ENCODE measurements at places on chromosomes 12 and 14.

DNA sequence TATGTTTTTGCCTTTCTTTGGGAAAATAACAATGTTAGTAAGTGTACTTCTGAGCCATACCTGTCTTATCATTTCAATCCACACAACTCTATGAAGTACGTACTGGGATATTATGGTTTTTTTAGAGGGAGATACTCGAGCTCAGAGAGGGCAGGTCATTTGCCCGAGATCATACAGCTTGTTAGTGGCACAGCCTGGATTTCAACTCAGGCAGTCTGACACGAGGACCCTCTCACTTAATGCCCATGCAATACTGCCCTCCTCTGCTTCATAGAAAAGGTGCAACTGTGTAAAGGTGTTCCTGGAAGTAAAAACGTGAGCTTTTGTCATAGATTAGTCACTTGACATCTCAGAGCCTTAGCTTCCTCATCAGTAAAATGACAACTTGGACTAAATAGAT lies 128.0 kb downstream of the NDUFA12 start:
- peaks cover 3% of the 10 kb centered on the region for H3K36me3 ChIP-seq
- H3K4me1 ChIP-seq = peaks cover 12% of the 10 kb centered on the region
- no peak overlapping the region for H3K27ac ChIP-seq
- H3K4me3 ChIP-seq = no peak overlapping the region
- DNase-seq = no peak
- H3K27me3 ChIP-seq = peaks cover 47% of the 10 kb centered on the region

- H3K27me3 ChIP-seq = peaks cover 4% of the 10 kb centered on the region
- H3K4me3 ChIP-seq = no peak overlapping the region
- H3K27ac ChIP-seq = no peak overlapping the region
- no peaks in the 10 kb centered on the region for H3K4me1 ChIP-seq
- no peaks in the 10 kb centered on the region for H3K36me3 ChIP-seq
- DNase-seq = no peak
These were observed 34.5 kb upstream of the PTPRB start for GRCh38 chr12:70671698-70672097.

GRCh38 chr12:124866883-124867400 lies 3.3 kb upstream of the SCARB1 start:
- DNase-seq = no peak
- H3K36me3 ChIP-seq = no peaks in the 10 kb centered on the region
- peaks cover 26% of the 10 kb centered on the region for H3K4me1 ChIP-seq
- H3K27ac ChIP-seq = no peak overlapping the region
- H3K4me3 ChIP-seq = no peak overlapping the region

- H3K36me3 ChIP-seq = no peaks in the 10 kb centered on the region
- H3K27ac ChIP-seq = no peak overlapping the region
- H3K4me1 ChIP-seq = no peaks in the 10 kb centered on the region
- no peak for DNase-seq
These were observed 43.9 kb upstream of the GNPNAT1 start for GRCh38 chr14:52835122-52835903.

- H3K27ac ChIP-seq = no peak overlapping the region
- no peaks in the 10 kb centered on the region for H3K36me3 ChIP-seq
- H3K27me3 ChIP-seq = no peaks in the 10 kb centered on the region
- DNase-seq = no peak
These were observed 64.5 kb downstream of the AACS start for GRCh38 chr12:125129591-125130255.

DNA sequence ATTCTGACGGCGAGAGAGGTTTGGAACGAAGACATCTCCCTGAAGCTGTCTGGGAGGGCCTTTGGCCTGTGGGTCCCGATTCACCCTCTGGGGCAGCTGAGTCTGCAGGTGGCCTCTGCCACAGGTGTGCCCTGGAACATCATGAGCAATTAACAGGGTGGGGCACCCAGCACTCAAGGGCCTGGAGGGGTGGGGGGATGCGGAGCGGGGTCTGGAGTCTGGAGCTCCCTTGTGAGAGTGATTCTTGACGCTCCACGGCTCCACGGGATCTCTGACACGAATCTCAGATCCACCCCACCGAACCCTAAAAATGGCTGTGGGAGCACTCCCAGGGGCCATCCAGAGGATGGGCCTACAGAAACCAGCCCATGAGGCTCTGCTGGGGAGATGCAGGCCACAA lies 8.3 kb downstream of the ITPK1 start:
- peak overlapping the region; percentile 51 for H3K27ac ChIP-seq
- H3K36me3 ChIP-seq = peaks cover 4% of the 10 kb centered on the region
- DNase-seq = no peak
- no peak overlapping the region for H3K4me3 ChIP-seq

DNA sequence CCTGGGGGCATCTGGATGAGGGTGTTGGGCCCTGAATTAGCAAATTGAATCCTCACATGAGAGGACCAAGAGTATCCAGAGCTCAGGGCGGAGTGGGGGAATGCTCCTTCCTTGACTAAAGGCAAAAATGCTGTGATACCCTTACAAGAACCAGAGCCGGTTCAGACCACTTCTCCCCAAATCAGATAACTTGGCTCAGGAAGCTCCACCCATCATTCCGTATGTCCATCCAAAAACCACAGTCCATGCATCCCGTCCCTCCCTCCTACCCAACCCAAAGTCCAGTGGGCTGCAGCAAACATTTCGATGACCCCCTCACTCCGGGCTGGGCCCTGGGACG lies 22.4 kb downstream of the DIO3 start:
- no peak overlapping the region for H3K4me3 ChIP-seq
- no peaks in the 10 kb centered on the region for H3K36me3 ChIP-seq
- H3K27me3 ChIP-seq = no peaks in the 10 kb centered on the region
- H3K27ac ChIP-seq = no peak overlapping the region

- H3K36me3 ChIP-seq = no peaks in the 10 kb centered on the region
- H3K27ac ChIP-seq = no peak overlapping the region
- H3K27me3 ChIP-seq = peaks cover 1% of the 10 kb centered on the region
- no peak overlapping the region for H3K4me3 ChIP-seq
- no peak for DNase-seq
- H3K4me1 ChIP-seq = no peaks in the 10 kb centered on the region
These were observed 37.7 kb downstream of the GYS2 start for GRCh38 chr12:21566907-21567394.

- H3K27ac ChIP-seq = no peak overlapping the region
- H3K4me3 ChIP-seq = no peak overlapping the region
- DNase-seq = no peak
- H3K36me3 ChIP-seq = no peaks in the 10 kb centered on the region
- no peaks in the 10 kb centered on the region for H3K4me1 ChIP-seq
These were observed 734.9 kb upstream of the USP15 start for GRCh38 chr12:61525331-61525730.

DNA sequence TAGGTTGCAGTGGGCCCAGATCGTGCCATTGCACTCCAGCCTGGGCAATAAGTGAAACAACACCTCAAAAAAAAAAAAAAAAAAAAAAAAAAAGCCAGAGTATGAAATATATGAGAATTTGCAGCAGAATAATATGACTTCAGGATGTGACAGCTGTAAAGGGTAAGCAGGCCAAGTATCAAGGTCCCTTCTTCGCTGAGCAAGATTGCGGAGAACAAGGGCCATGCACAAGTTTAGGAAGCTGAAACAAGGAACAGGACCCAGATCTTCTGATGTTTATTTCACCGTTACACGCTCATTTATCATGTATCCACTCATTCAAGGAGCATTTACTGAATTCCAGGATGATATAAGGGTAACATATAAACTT lies 659 bp upstream of the FOXJ2 start:
- peaks cover 55% of the 10 kb centered on the region for H3K4me1 ChIP-seq
- H3K36me3 ChIP-seq = peaks cover 13% of the 10 kb centered on the region
- H3K27me3 ChIP-seq = no peaks in the 10 kb centered on the region
- DNase-seq = no peak
- peak overlapping the region; percentile 84 for H3K27ac ChIP-seq

DNA sequence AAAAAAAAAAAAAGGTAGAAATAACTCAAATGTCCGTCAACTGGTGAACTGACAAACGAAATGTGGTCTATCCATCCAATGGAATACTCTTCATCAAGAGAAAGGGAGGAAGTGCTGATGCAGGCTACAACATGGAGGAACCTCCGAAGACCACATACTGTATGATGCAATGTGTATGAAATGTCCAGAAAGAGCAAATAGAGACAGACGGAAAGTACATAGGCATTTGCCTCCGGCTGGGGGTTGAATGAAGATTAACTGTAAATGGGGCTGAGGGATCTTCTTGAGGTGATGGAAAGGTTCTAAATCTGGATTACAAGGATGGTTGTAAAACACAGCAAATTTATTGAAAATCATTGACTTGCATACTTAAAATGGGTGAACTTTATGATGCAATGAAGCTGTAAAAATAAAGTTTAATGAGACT lies 35.4 kb downstream of the DLK1 start:
- no peaks in the 10 kb centered on the region for H3K36me3 ChIP-seq
- H3K4me3 ChIP-seq = no peak overlapping the region
- H3K27ac ChIP-seq = no peak overlapping the region
- H3K4me1 ChIP-seq = no peaks in the 10 kb centered on the region
- DNase-seq = no peak
- H3K27me3 ChIP-seq = peaks cover 11% of the 10 kb centered on the region

- no peak for DNase-seq
- no peak overlapping the region for H3K27ac ChIP-seq
- H3K36me3 ChIP-seq = no peaks in the 10 kb centered on the region
- H3K4me1 ChIP-seq = no peaks in the 10 kb centered on the region
These were observed 80.1 kb downstream of the ANO2 start for GRCh38 chr12:5864972-5865371.

- H3K4me3 ChIP-seq = peak overlapping the region; percentile 12
- peaks cover 15% of the 10 kb centered on the region for H3K36me3 ChIP-seq
- peak overlapping the region; percentile 90 for H3K27ac ChIP-seq
- H3K27me3 ChIP-seq = no peaks in the 10 kb centered on the region
- peak; percentile 73 for DNase-seq
These were observed 150.3 kb downstream of the TGFB3 start for GRCh38 chr14:75831455-75831854.

- H3K27ac ChIP-seq = peak overlapping the region; percentile 66
- peaks cover 3% of the 10 kb centered on the region for H3K36me3 ChIP-seq
- DNase-seq = no peak
- peaks cover 5% of the 10 kb centered on the region for H3K27me3 ChIP-seq
- H3K4me1 ChIP-seq = peaks cover 8% of the 10 kb centered on the region
These were observed 88.7 kb upstream of the MUCL1 start for GRCh38 chr12:54765652-54766051.

GRCh38 chr14:72815430-72815829 lies 78.5 kb downstream of the DPF3 start:
- H3K36me3 ChIP-seq = peaks cover 2% of the 10 kb centered on the region
- H3K27me3 ChIP-seq = peaks cover 6% of the 10 kb centered on the region
- peaks cover 8% of the 10 kb centered on the region for H3K4me1 ChIP-seq

DNA sequence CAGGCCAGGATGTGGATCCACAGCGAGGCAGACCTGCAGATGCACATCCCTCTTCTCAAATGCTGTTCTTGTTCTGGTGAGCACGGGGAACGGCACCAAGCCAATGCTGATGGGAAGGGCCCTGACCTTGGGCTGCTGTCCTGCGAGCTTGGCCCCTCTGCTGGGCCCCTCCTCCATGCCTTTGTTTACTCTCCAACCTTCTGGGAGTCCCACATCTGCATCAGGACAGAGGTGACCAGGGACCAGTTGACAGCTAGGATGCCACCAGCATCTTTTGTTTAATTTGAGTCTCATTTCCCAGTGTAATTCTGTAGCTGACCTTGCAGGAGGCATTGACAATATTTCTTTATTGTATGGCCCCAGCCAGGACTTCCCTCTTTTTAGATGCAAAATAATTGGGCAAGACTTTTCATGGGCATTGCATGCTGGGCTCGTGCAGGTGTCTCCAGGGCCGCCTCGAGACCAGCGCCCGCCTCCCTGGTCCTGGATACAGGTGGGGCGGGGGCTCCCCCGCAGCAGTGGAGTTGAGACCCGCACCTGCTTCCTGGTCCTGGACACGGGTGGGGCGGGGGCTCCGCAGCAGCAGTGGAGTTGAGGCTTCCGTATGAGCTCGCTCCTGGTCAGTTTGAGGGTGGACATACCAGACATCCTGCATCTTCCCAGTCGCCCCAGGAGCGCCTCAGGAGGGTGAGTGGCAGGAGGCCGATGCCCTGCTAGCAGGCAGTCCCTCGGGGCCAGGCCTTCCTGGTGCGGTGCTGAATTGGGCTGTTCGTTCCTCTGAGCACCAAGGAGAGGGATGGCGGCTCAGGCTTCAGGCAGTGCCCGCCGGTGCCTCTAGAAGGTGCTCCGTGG lies 11.4 kb downstream of the PACS2 start:
- no peak overlapping the region for H3K4me3 ChIP-seq
- DNase-seq = no peak
- peaks cover 4% of the 10 kb centered on the region for H3K36me3 ChIP-seq
- H3K27me3 ChIP-seq = no peaks in the 10 kb centered on the region
- no peak overlapping the region for H3K27ac ChIP-seq

DNA sequence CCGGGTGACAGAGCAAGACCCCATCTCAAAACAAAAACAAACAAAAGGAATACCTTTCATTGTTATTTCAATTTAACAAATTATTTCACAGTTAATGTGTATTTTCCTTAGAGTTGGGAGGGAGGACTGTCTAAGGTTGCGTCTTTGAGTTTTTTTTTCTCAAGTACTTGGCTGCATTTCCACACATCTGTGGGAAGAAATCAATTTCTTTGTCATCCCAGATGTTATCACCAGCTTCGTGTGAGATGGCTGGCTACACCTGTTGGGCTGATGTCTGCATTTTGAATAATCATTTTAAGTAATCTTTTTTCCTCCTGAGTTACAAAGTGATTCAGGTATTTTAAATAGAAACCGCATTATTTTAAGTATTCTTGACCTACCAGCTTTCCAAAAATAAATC lies 59.4 kb downstream of the EML1 start:
- no peak overlapping the region for H3K27ac ChIP-seq
- no peak for DNase-seq
- H3K4me3 ChIP-seq = no peak overlapping the region
- no peaks in the 10 kb centered on the region for H3K36me3 ChIP-seq
- H3K4me1 ChIP-seq = no peaks in the 10 kb centered on the region

GRCh38 chr14:96058576-96059200 lies 19.5 kb downstream of the C14orf132 start:
- no peaks in the 10 kb centered on the region for H3K27me3 ChIP-seq
- H3K4me3 ChIP-seq = no peak overlapping the region
- no peak for DNase-seq
- no peaks in the 10 kb centered on the region for H3K4me1 ChIP-seq
- no peak overlapping the region for H3K27ac ChIP-seq

- no peaks in the 10 kb centered on the region for H3K4me1 ChIP-seq
- no peaks in the 10 kb centered on the region for H3K27me3 ChIP-seq
- H3K27ac ChIP-seq = no peak overlapping the region
- H3K4me3 ChIP-seq = no peak overlapping the region
These were observed 207.8 kb downstream of the NAV3 start for GRCh38 chr12:78038541-78038940.

- peaks cover 1% of the 10 kb centered on the region for H3K4me1 ChIP-seq
- no peaks in the 10 kb centered on the region for H3K36me3 ChIP-seq
- H3K27ac ChIP-seq = no peak overlapping the region
- DNase-seq = no peak
- H3K27me3 ChIP-seq = peaks cover 5% of the 10 kb centered on the region
These were observed 546.8 kb downstream of the BCL11B start for GRCh38 chr14:98725191-98725590.

DNA sequence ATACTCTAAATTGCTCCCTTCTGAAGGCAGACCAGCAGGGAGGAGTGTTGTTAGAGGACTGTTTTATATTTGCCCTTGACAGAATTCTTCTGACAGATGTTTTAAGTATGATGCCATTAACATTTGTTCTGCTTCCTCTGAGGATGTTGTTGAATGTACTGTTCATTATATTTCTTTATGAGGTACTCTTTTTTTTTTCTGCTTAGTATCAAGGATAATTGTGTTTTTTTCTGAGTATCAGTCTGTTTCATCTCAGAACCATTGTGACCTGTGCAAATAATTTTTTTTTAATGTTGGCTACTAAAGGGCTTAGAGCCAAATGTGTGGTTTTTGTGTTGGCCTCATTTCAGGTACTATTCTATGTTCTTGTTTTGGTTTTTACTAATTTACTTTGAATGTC lies 10.6 kb downstream of the METAP2 start:
- H3K27me3 ChIP-seq = no peaks in the 10 kb centered on the region
- peaks cover 21% of the 10 kb centered on the region for H3K4me1 ChIP-seq
- H3K27ac ChIP-seq = peak overlapping the region; percentile 11
- H3K36me3 ChIP-seq = peaks cover 36% of the 10 kb centered on the region

Measured in activated CD4-positive, alpha-beta T cell treated with anti-CD3 and anti-CD28 coated beads, Interleukin-2, amount 10 ng/mL, durations not matched to agents 7 days and 5 days (primary cell).